ENCODE measurements at places on chromosomes 2 and 18.

GRCh38 chr18:63848159-63848558 lies 39.3 kb upstream of the SERPINB2 start:
- peak; percentile 70 for DNase-seq

DNA sequence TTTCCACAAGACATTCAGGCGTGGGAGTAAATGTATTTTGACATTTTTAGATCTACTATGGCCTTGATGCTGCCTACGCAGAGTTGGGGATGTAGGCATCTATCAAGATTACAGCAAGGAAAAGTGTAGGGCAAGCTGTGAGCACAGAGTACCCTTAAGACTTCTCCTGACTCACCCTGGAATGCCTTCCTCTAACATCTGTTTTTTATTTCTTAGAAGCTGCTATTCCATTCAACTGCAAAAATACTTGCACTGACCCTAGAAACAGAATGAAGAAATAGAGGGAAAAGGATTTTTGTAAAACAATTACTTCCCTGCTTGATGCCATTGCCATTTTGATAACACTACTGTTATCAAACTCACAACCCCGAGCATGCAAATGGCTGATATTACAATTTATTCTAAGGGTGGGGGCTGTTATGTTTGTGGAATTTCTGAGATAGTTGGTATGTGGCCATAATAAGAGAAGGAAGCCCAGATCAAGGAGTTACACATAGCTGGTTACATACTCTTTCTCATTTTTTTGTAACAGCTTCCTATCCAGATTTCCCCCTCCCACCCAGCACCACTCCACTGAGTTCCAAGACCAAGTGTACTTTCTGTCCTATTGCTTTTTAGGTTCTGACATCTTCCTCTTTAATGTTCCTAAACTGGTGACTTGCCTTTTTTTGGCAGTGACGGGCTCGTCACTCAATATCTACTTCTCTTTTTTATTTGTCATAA lies 6.0 kb upstream of the ROCK1 start:
- peak; percentile 93 for DNase-seq

DNA sequence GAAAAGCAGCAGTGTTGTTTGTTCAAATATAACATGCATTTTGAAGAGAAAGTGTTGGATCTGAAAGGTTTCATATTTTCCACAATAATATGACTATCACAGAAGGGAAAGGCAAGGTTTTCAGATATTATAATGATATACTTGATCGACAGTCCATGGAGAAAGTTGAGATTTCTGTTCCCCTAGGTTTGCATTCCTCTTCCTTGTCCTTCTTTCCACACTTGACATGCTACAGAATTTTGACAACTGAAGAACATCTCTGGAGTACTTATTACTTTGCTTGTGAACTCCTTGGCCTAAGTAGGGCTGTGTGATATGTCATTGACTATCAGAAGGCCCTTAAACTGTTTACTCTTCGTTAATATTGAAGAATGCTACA lies 46.5 kb downstream of the TMEFF2 start:
- no peak for DNase-seq

GRCh38 chr18:35842536-35842935 lies 129.9 kb upstream of the RMP24 start:
- DNase-seq, result no peak

- no peak for DNase-seq
Measured at GRCh38 chr2:96888072-96889011, 18.5 kb upstream of the SEMA4C start.

DNA sequence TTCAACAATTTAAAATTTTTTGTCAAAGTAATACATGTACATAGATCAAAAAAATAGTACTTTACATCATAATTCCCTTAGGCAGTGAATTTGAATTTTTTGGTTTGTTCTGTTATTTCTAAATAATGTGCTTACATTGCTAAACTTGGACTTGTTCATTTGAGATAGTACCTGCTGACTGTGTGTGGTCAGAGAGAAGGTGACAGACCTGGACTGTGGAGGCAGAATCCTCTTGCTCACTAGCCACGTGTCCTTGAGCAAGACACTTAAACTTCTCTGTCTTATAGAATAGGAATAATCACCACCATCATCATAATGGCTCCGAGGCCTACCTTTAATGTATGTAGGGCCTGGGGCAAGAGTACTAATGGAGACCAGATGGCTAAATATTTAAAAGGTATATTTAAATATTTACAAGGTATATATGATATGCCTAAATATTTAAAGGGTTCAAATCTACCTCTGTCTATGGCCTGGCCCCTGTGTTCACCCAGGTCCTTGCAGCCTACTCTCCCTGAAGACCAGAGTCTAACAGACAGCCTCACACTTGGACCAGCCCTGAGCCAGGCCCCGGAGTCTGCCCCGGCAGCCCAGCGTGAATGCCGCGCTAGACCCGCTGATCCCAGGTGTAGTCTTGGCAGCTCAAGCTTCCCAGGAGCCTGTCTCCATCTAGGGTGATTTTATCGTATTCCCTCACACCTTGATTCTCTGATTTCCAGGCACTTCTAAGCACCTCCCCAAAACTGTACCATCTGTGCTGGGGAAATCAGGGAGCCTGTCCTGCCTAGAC lies 33.5 kb downstream of the ZNF532 start:
- no peak for DNase-seq

GRCh38 chr2:76314271-76315020 lies 603.7 kb upstream of the GCFC2 start:
- no peak for DNase-seq

- DNase-seq, result peak; percentile 82
Measured at GRCh38 chr2:53969285-53969967, 1.4 kb downstream of the PSME4 start.

DNA sequence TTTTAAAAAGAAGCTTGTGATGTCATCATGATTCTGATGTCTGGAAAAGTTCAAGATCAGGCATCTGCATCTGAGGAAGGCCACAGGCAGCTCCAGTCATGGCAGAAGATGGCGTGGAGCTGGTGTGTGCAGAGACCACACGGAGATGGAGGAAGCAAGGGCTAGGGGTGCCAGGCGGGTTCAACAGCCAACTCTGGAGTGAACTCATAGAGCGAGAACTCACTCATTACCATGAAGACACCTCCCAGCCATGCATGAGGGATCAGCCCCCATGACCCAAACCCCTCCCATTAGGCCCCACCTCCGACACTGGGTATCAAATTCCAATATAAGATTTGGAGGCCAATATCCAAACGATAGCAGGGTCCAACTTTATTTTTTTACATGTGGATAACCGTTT lies 61.6 kb downstream of the KCNG2 start:
- DNase-seq, result no peak

- peak; percentile 48 for DNase-seq
Measured at GRCh38 chr2:25309402-25309801, 32.3 kb downstream of the DNMT3A start.

GRCh38 chr2:239053801-239054503 lies 206.1 kb downstream of the TWIST2 start:
- DNase-seq, result no peak

DNA sequence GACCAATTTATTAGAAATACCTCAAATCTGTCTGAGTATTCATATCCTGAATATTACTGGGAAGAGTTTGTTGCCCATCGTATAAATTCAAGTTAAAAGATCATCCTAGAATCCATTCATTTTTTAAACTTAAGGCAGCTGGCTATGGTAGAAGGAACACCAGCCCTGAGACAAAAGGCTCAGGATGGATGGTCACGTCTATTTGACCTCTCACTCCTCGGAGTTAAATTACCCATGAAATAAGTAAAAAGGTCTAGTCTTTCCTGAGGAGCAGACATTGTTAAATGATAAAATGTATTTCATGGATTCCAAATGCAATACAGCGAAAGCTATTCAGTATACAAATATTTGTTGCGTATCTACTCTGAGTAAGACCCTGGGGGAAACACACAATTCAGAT lies 826.0 kb upstream of the LRATD1 start:
- no peak for DNase-seq

DNA sequence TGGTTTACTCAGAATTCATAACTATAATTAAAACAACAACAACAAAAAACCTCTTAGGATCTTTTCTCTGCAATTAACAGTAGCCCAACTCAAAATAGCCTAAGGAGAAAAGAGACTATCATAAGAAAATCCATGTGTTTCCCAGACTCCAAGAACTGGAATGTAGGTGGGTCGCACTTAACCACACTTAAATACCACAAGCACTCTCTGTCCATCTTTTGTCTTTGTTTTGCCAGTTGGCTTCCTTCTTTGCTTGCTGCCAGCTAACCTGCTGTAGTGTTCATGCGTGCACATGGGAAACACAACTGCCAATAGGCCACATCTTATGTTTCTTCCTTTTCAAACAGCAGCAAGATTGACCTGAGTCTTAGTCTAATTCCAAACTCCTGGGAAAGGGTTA lies 24.1 kb upstream of the ACVR1 start:
- no peak for DNase-seq

DNA sequence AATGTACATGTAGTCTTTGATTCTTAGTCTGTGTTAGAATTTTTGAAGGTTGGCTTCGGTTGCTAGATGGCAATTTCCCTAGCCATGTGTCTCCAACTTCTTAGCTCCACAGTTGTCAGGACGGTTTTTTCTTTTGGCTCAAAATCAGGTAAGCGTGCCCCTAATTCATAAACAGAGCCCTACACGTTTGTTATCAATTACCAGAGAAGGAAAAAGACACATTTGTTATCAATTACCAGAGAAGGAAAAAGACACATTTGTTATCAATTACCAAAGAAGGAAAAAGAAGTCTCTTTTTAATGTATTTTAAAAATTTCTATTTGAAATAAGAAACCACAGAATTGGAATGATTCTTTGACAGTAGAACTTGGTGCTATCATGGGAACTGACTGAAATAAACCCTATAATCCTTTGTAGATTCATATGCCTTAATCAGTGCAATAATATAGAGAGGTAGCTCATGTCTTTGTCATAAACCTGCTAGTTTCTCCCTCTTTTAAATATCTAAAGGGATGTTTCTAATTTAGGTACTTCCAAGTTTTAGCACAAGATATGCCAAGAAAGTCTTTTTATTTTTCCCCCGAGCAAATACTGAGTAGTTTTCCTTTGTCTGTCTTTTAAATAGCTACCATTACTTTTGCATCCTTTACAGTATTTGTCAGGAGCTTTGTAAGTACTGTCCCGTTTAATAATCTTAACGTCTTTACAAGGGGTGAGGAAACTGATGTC lies 35.9 kb downstream of the CAMKMT start:
- peak; percentile 4 for DNase-seq

DNA sequence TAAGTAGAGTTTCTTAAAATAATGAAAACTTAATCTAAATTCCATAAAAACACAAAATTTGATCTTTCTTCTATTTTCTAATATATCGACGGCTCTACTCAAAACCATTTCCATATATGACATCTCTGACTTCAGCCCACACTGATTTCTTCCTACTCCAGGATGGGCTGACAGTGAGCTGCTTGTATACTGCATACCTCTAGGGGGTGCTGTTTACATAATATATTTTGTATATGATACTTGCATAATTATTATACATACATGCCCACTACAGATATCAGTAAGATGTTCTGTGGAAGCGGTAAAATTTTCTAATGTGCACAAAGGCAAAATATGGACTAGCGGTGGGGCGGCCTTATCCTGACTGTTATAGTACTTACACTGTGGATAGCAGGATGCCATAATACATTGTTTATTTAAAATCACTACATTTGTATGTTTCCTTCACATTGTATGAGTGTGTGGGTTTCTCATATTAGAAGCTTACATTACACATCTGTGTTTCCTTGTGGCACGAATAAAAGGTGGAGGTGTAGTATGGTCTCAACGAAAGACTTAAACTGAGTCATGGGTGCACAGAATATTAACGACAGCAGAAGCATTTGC lies 66.1 kb upstream of the NXPH2 start:
- peak; percentile 24 for DNase-seq

DNA sequence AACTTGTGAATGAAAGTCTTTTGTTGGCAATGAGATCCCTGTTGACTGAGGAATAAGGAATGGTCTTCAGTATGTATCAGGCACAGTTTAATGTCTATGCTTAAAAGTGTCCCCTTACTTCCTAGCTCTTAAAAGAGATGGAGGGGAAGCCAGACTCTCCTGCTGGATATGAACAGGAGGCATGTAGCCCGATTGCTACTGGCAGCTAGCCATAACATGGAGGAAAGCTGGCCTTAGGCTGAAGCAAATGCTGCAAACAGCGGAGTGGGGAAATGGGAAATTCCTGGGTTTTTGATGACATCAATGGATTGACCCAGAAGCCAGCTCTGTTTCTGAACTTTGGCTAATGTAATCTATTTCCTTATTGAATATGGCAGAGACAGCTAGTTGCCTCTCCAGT lies 266.1 kb downstream of the SLC4A3 start:
- DNase-seq, result no peak

DNA sequence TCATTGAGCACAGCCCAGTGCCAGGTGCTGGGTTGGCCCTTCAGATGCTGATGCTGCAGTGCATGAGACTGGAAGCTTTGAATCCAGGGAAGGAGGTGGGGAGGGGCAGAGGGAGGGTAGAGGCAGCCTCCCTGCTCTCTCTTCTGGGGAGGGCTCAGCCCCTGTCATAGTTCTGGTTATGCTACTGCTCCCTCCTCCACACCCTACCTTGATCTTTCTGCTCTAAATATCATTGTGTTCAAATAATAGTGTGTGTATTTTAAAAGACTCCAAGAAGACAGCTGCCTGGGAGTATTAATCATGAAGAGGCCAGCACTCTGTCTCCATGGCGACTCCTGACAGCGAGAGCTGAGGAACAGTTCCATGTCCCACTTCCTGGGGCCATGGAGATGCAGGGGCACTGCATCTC lies 3.8 kb upstream of the EGR4 start:
- no peak for DNase-seq

- no peak for DNase-seq
Measured at GRCh38 chr2:40311026-40311425, 140.9 kb downstream of the SLC8A1 start.

DNA sequence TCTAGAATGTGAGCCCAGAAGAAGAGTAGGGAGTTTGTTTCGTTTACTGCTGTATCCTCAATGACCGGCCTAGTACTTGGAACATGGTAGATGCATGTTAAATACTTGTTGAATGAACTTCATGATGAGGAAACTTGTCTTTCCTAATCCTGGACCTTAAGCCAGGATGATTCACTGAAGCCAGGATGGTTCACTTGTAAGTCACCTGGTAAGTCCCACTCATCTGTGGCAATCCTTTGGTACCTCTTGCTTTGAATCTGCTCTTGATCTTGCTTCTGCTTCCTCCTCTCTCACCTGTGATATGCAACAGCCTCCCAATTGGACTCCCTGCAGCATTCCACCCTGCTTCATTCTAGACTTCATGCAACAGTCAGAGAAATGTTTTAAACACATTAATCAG lies 43.6 kb downstream of the QPCT start:
- DNase-seq, result peak; percentile 73

- DNase-seq, result no peak
Measured at GRCh38 chr2:86396291-86396785, 44.8 kb upstream of the KDM3A start.

DNA sequence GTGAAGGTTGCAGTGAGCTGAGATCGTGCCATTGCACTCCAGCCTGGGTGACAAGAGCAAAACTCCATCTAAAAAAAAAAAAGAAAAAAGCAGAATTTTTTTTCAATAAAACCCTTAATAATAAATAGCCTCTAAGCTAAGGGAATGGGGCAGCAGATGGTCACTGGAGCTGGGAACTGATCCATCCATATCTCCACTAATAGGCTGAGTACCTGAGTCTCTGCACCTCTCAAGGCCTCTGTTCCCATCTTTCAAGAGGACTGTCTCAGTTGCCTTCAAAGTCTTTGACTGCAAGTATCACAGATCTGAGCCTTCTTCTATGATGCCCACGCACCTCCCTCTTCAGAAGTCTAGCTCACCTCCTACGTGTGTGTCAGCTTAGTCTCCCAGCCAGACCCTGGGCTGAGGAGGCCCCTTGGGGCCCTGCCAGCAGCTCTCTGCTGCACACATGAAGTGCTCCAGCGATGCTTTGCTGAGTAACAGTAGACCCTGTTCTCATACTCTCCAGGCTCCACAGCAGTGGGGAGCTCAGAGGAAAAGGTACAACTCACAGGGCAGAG lies 32.9 kb downstream of the ST8SIA5 start:
- DNase-seq, result no peak
